Smooth muscle cell of the pulmonary artery (primary cell): ENCODE measurements at places on chromosomes 3 and 15. TPM values are rescaled to one million over a fixed set of nuclear protein-coding genes. Genes with fewer than 3 reads are reported as not detected.

DCP1A gene
- total RNA-seq: 13.1 and 15.1 TPM in 2 replicates

C15orf62 gene
- total RNA-seq: 0.07 TPM in 1 of 2 replicates, not detected in the other

PLD1 gene
- 16.9 and 36.3 TPM in 2 replicates for total RNA-seq

CP gene
- 16.1 and 42.1 TPM in 2 replicates for total RNA-seq

WDR72 gene
- total RNA-seq: not detected in 2 replicates
